ENCODE measurements at places on chromosomes 2 and 18. TPM values are rescaled to one million over a fixed set of nuclear protein-coding genes. Genes with fewer than 3 reads are reported as not detected.

The DOK6 gene
- total RNA-seq = not detected

The CCDC141 gene
- total RNA-seq = not detected

The ATG9A gene
- 46.8 TPM for total RNA-seq

The TUBA4B gene
- total RNA-seq = 0.16 TPM

The LRATD1 gene
- 0.09 TPM for total RNA-seq

The PID1 gene
- total RNA-seq = 4.3 TPM

The SERPINB13 gene
- total RNA-seq = not detected

All from A549 treated with dexamethasone at 1 μM for 4 hours (cell line).